Aortic smooth muscle cell (primary cell): ENCODE measurements at places on chromosomes 7 and 10. TPM values are rescaled to one million over a fixed set of nuclear protein-coding genes. Genes with fewer than 3 reads are reported as not detected.

Gene POP7
- total RNA-seq = 30.2 and 34.5 TPM in 2 replicates

Gene MRLN
- total RNA-seq = 0.12 TPM in 1 of 2 replicates, not detected in the other

Gene FAM20C
- total RNA-seq = 71.9 and 93.0 TPM in 2 replicates

Gene CLCN1
- total RNA-seq = not detected in 2 replicates

Gene SPDYE9
- total RNA-seq = not detected in 2 replicates

Gene NDUFB2
- total RNA-seq = 118 and 155 TPM in 2 replicates

Gene GPR26
- not detected in 2 replicates for total RNA-seq

Gene SRRM3
- total RNA-seq = under 0.01 TPM in 1 of 2 replicates, not detected in the other

Gene SLC35B4
- total RNA-seq = 20.1 and 21.5 TPM in 2 replicates

Gene ABCC2
- total RNA-seq = 0.13 and 0.25 TPM in 2 replicates

Gene STEAP4
- total RNA-seq = 1.7 and 6.5 TPM in 2 replicates

Gene WNT2
- not detected in 2 replicates for total RNA-seq

Gene LRIT1
- total RNA-seq = not detected in 2 replicates

Gene PIP
- not detected in 2 replicates for total RNA-seq

Gene SFMBT2
- 1.2 and 3.4 TPM in 2 replicates for total RNA-seq

Gene OR2A7
- total RNA-seq = 0.26 and 0.37 TPM in 2 replicates

Gene ZNF365
- total RNA-seq = 4.1 and 6.5 TPM in 2 replicates

Gene FFAR4
- total RNA-seq = not detected in 2 replicates

Gene ZNF777
- 3.4 TPM in 2 replicates for total RNA-seq

Gene CACNA2D1
- total RNA-seq = 125 and 312 TPM in 2 replicates

Gene CLEC2L
- not detected in 2 replicates for total RNA-seq

Gene CNPY1
- total RNA-seq = not detected in 2 replicates

Gene ZNF33A
- 9.2 and 13.4 TPM in 2 replicates for total RNA-seq

Gene EIF5AL1
- 0.50 and 0.53 TPM in 2 replicates for total RNA-seq

Gene CPN1
- not detected in 2 replicates for total RNA-seq

Gene TMEM130
- 0.25 and 0.40 TPM in 2 replicates for total RNA-seq

Gene EN2
- not detected in 2 replicates for total RNA-seq

Gene VAX1
- total RNA-seq = not detected in 2 replicates

Gene ERVW-1
- total RNA-seq = not detected in 2 replicates

Gene BAIAP2L1
- 0.62 and 0.92 TPM in 2 replicates for total RNA-seq

Gene ASAH2
- 0.25 and 0.26 TPM in 2 replicates for total RNA-seq

Gene OR6B1
- total RNA-seq = not detected in 2 replicates

Gene CLEC5A
- not detected in 2 replicates for total RNA-seq

Gene FAM25C
- total RNA-seq = not detected in 2 replicates

Gene LGI1
- 0.12 and 0.26 TPM in 2 replicates for total RNA-seq
